ENCODE measurements at places on chromosomes 6 and 20. TPM values are rescaled to one million over a fixed set of nuclear protein-coding genes. Genes with fewer than 3 reads are reported as not detected.

DNA sequence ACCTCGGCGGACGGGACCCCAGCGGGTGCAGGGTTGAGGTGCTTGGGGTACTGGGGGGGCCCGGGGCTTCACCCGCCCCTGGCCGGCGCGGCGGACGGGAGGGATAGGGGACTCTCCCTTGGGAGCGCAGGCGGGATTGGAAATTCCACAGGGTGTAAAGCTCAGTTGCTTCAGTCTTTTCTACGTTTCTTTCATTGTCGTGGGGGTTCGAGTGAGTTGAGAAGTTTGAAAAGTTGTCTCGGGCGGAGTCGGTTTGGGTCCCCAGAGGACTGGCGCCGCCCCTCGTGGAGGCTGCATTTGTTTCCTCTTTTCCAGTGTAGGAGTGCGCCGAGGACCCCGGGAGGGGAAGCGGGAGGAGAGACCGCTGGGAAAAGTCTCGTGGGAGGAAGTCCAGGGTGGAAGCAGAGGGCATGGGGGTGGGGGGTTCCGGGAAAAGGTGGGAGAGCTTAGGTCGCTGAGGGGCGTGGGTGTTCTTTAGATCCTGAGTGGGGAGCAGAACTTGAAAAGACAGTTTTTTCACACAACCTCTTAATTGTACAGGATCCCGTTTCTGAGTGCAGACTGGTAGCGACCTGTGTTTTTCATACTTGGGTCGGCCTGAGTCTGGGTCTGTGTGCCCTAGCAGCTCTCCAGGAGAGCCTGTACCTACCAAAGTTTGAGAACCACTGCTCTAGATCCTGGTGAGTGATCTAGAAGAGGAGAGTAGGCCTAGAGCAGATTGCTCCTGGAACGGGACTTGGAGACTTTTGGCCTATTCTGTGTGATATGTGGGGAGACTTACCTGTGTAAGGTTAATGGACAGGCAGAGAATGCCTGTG, 495 bp downstream of the FAM83B start:
- DNase-seq = no peak

GRCh38 chr20:61604549-61604948, 352.5 kb downstream of the CDH4 start:
- no peak for DNase-seq

DNA sequence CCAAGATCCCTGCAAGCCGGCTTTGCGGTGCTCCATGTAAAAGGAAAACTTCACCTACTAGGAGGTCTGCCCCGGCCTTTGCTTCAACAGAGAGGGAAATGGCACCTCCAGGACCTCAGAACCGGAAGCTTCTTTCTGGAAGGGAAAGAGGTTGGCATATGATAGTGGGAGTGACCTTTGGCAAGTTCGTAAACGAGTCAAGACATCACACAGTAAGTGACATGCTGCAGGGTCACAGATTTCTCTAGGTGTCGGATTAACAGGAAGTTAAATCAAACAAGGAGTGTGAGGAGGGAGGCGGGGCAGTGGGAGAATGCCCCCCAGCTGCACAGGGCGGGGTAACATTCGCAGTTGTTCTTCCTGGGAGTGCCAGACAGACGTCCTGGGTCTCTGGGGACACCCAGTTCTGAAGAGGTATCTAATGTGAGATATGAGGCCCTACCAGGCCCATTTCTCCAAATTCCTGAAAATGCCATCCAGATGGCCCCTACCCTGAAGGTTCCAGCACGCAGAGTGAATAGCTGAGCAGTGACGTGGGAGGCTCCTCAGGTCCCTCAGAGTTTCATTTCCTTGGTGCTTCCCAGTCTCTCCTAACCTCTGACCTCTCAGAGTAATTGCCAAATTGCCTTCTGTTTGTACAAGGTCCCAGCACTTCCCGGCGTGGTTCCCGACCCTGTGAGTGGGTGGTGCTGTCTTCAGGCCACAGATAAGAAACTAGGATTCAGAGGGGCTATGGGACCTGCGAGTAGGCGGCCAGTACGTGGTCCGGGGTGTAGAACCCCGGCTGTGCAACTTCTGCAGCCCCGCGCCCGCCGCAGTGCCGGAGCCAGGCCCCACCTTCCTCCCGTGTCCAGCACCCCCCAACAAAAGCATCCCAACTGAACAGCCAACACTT, 1.9 kb downstream of the RRBP1 start:
- DNase-seq = peak; percentile 74

DNA sequence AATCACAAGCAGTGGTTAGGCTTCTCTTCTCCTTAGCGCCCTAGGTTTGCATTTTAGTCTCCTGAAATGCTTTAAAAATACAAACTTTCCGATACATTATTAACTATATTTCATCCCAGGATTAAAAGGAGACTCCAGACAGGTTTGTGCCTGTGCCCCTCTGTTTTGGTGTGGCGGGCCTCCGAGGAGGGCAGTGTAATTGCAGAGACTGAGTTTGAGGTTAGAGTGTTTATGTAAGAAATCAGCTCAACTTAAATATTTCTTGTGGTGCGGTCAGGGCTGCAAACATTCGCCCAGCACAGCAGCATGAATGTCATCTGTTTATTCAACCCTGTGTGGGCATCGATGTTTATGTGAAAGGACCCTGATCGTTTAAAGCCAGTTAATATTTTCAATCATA, 130.4 kb upstream of the AKAP12 start:
- DNase-seq = no peak

DNA sequence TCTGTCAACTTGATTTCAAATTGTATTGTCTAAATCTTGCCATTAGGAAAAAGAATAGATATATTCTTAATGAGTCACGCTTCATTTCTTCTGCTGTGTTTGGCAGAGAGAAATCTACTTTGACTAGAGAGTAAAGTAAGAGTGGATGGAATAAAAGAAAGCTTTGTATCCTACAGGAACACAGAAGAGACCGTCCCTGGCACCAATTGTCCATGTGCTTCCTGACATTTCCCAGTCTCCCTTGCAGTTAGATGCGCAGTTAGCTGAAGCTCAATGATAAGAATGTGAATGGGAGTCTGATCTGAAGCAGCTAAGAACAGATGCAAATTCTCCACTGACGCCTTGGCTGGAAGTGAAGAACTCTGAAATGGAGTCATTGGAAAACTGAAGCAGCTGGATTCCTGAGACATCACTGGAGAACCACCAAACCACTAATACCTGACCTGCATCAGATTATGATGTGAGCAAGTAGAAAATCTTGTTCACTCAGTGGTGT, 528.2 kb upstream of the MARCKS start:
- DNase-seq = no peak

The NKX2-4 gene
- total RNA-seq = not detected

The PRL gene
- total RNA-seq = not detected

The TPMT gene
- total RNA-seq = 9.7 TPM

The FAM83D gene
- total RNA-seq = 0.62 TPM

The CD24 gene
- 0.78 TPM for total RNA-seq

Data from cardiac septum (tissue), 1 donor.